ENCODE measurements at places on chromosomes 5 and 9.

DNA sequence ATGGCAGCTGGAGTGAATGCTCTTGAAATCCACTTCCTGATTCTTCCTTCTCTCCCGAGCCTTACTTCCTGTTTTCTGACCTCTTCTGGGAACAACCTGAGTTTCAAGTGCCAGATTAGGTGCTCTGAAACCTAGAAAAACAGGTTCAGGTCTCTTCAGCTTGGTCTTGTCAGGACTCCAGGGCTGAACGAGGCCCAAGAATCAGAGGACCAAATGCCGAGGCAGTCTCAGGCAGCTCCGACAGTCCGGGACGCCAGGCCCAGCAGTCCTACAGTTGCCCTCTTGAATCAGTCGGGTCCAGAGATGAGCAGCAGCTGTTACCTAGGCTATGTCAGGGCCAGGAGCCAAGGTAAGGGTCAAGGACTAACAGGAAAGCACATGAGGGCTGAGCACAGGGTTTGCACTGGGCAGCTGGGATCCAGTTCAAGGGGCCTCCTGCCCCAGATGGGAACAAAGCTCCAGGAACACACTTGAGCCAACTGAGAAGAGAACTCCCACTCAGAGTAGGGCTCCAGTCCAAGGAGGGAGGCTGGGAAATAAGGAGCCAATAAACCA lies 38.3 kb upstream of the ADRA1B start:
- DNase-seq: no peak

GRCh38 chr5:82635561-82636288 lies 357.6 kb upstream of the RPS23 start:
- no peak for DNase-seq

GRCh38 chr5:67265951-67266350 lies 69.4 kb upstream of the CD180 start:
- no peak for DNase-seq

GRCh38 chr5:143153332-143154119 lies 250.0 kb downstream of the NR3C1 start:
- no peak for DNase-seq

- no peak for DNase-seq
These were observed 1.6 kb upstream of the PAPPA start for GRCh38 chr9:116151966-116152381.

- DNase-seq: no peak
These were observed 10.7 kb downstream of the AGTPBP1 start for GRCh38 chr9:85730916-85731630.

DNA sequence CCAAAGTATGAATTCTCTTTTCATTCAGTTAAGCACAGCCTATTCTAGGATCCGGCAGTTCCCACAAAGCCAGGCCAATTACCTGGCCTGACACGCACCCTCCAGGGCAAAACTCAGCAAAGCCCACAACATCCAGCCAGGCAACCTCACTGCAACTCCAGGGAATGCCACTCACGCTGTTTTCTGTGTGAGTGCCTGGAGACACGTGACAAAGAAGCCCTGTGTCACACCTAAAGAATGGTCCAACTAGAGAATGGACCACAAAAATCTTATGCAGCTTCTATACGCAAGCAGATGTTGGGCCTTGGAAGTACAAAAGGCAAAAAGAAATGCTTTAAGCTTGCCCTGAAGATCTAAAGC lies 20.2 kb downstream of the RETREG1 start:
- DNase-seq: no peak

GRCh38 chr9:124384846-124385245 lies 30.4 kb downstream of the PSMB7 start:
- no peak for DNase-seq

- no peak for DNase-seq
These were observed 450.7 kb downstream of the EFNA5 start for GRCh38 chr5:107219993-107220392.

DNA sequence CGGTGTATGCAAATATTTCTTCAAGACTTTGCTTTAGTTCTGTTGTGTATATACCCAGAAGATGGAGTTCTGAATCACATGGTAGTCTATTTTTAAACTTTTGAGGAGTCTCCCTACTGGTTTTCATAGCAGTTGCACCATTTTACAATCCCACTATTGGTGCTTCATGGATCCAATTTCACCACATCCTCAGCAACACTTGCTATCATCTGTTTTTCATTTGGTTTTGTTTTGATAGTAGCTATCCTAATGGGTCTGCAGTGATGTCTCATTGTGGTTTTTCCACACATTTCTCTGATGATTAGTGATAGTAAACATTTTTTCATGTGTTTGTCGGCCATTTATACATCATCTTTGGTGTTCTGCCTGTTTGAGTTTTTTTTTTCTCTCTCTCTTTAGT lies 1339.3 kb downstream of the EFNA5 start:
- no peak for DNase-seq

- no peak for DNase-seq
These were observed 42.8 kb downstream of the SHB start for GRCh38 chr9:38026021-38026809.

- DNase-seq: no peak
These were observed 146.3 kb downstream of the RORB start for GRCh38 chr9:74643303-74643923.

DNA sequence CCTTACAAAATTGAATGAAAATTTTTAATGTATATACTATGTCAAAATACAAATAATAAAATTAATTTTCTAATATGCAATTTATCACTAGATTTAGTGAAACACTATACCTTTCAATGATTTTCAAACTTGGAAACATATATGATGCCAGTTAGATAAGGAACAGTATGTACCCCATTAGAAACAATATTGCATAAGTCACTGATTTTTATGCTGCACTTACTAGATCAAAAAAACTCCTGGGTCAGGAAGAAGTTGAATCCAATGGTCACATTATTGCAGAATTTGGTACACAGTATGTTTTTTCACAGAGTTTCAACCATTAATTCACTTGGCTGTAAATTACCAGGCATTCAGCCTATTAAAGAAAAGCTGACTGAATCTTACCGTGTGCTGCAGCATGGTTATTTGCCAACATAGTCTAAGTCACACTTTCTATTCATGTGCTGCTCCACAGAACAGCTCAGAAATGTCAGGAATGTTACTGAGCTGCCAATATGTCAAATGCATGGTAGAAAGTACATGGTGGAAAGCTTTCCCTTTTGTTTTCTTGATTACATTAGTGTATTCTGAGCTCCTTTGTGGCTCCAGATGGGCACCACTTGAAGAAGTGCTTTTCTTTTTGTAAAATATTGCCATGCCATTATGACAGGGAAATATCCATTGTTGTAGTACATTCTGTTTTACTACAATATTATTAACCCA lies 9.9 kb upstream of the PRR16 start:
- no peak for DNase-seq

- no peak for DNase-seq
These were observed 114.9 kb downstream of the GAPVD1 start for GRCh38 chr9:125376261-125377226.

GRCh38 chr9:101366038-101366756 lies 18.6 kb downstream of the BAAT start:
- DNase-seq: no peak

GRCh38 chr9:72577212-72577753 lies 55.9 kb downstream of the TMC1 start:
- DNase-seq: no peak

DNA sequence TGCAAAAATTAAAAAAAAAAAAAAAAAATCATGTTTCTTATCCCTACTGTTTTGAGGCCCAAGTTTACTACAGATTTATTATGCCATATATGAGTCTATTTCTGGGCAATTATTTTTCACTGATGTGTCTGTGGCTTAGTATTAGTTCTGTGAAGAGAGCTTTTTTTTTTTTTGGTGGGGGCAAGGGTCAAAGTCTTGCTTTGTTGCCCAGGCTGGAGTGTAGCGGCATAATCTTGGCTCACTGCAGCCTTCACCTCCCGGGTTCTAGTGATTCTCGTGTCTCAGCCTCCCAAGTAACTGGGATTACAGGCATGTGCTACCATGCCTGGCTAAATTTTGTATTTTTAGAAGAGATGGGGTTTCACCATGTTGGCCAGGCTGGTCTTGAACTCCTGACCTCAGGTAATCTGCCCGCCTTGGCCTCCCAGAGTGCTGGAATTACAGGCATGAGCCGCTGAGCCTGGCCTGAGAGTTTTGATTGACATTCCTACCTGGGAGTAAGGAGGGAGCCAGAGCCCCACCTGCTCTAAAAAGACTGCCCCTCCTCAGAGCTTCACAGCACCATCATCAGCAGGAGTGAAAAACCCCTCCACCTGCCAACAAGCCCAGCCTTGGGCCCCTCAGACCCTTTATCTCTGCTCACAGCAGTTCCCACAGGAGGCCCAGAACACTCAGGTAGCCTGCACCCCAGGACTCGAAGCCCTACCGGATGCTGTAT lies 36.1 kb upstream of the JADE2 start:
- DNase-seq: no peak

- no peak for DNase-seq
These were observed 15.3 kb downstream of the ESM1 start for GRCh38 chr5:54969856-54970828.

GRCh38 chr5:6491919-6492290 lies 43.2 kb downstream of the UBE2QL1 start:
- no peak for DNase-seq

DNA sequence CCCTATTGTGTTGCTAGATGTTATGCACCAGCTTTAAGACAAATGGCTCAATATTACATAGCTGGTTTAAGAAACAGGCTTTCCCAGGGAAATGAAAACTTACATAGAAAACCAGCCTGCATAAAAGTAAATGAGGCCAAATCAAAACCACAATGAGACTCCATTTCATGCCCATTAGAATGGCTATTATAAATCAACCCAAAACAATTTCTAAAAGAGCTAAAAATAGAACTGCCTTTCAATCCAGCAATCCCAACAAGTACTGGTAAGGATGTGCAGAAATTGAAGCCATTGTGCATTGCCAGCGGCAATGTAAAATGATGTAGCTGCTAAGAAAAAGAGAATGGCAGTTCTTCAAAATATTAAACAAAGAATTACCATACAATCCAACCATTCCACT lies 1170.0 kb upstream of the CDH9 start:
- no peak for DNase-seq
